ENCODE measurements at places on chromosomes 4 and X.
A peak's percentile ranks its signal among the peaks of the same experiment; 100 is the strongest.

DNA sequence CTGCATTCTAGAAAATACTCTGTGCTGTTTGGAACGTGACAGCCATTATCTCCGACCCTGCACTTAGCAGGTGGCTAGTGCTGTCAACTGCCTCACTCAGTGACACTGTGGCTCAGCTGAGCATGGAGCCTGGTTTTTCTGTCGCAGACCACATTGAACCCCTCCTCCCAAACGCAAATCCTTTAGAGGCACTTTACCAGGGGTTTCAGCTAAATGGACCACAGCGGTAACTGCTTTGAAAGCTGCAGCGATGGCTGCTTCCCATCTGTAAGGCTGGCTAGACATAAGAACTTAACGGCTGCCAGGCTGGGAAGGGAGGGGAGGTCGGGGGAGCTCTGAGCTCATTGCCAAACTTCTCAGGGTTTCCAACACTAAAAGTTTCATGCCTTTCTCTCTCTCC is 8.1 kb downstream of the SLC34A2 start:
- no peak for DNase-seq

DNA sequence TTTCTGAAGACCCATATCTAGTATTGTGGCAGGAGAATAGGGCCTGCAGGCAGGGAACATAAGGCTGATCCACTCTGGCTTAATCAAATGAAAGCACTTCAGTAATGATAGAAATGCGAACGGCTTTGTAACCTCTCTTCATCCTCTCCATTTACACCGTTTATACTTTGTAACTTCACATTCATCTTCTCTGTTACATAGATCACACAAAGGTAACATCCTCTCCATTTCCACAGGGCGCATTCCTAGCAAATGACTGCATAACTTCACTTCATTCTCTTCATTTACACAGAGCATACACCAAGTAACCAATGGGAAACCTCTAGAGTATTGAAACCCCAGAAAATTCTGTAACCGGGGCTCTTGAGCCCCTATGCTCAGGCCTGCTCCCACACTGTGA is 65.5 kb upstream of the SLC34A2 start:
- DNase-seq: no peak

DNA sequence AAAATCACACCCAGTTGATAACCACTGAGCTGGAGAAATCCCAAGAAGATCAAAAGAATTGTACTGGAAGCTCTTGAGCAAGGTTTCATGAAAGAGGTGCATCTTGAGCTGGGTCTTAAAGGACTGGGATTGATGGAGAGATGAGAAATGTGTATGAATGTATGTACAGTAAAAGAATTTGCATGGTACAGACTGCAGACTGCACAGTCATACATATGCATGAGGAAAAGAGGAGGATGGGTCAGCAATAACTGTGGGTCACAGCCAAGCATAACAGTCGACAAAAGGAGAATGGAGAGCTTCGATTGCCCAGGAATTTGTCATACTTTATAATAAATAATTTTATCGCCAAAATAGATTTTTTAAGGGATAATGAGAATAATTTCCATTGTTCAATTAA is 4.8 kb upstream of the RELL1 start:
- peak; percentile 53 for DNase-seq

DNA sequence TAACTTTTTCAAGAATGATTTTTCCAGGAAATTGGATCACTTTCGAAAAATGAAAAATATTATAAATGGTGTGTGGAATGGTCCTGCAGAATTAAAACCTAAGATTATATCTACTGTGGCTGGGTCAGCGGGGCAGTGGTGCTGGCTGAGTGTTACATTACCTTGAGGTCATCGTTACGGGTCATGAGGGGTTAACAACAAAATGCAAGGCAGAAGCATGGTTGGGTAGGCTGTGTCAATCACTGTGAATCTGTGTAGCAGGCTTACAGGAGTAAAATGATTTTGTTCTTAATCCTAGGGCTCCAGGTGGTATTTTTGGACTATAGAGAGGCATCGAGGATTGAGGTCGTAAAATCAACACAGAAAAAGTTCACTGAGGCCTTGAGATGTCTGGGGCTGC is 105.2 kb upstream of the AMOT start:
- no peak for DNase-seq

- no peak for DNase-seq
Measured at GRCh38 chr4:101813604-101814003, 23.1 kb downstream of the BANK1 start.

All from fibroblast of skin of right biceps (primary cell).